ENCODE measurements at places on chromosomes 16 and 17.

DNA sequence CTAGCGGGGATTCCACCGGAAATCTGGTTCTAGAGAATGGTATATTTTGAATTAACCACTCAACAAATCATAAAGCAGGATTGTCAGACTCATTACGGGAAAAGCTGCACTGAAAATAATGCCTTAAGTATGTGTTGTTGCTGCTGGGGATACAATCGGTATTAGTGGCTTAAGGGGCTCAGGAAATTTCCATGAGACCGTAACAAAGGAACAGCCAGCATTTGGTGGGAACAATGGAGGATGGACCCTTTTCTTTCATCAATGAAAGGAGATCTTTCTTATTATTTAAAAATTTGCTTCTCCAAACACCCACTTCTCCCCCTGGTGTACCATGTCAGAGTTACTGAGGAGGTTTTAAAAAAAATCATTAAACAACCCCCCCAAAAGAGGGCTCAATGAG is 342.6 kb upstream of the ZFHX3 start:
- no peak for DNase-seq

GRCh38 chr17:78933959-78934568 is 8.9 kb upstream of the TIMP2 start:
- no peak for DNase-seq

- peak; percentile 70 for DNase-seq
These were observed 58.3 kb downstream of the WIPI1 start for GRCh38 chr17:68398691-68399637.

DNA sequence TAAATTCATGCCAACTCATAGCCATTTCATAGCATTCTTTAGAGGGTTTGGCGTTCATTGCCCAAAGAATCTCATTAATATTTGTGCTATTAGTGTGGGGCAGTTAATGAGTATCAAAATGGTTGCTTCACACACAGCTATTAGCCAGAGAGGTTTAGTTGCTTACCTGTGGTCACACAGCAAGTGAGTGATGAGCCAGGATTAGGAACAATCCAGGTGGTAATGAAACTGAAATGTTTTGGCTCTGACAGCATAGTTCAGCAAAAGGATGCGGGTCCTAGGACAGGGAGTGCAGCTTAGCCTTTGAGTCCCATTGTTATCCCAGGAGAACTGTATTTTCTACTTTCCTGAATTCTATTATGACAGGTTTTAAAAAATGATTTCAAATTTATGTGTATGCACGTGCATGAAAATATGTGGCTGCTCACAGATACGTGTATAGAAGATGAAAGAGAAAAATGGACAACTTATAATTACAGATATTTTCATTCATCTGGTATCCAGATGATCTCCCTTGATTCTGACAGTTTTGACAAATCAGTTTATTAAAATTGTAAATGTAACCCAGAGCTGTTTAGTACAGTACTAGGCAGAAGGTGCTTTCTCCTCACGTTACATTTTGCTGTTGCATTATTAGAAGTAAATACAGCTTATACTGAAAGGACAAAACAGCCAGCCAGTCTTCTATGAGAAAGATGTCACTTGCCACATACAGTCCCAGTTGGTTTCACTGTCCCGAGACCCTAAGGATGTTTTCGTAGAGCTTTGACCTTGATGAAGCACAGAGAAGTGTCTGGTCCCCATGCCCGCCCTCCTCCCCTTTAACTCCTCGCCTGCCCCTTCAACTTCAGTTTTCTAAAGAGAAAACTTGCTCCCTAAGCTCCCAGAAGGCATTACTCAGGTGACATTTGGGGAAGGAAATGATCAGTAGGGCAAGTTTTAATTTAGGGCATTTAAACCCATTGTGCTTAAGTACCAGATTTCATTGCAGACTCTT is 99.8 kb upstream of the TBX2 start:
- DNase-seq: no peak

GRCh38 chr16:57192720-57193486 is 6.8 kb downstream of the RSPRY1 start:
- no peak for DNase-seq
